Stimulated activated CD8-positive, alpha-beta memory T cell treated with anti-CD3 and anti-CD28 coated beads, Interleukin-12 subunit alpha, Interleukin-12 subunit beta, amount 100 ng/mL, for 1 hour (primary cell): ENCODE measurements at places on chromosomes 13 and 19.
A peak's percentile ranks its signal among the peaks of the same experiment; 100 is the strongest.

- peak; percentile 32 for DNase-seq
Observed at GRCh38 chr19:7349961-7350711, 1.4 kb downstream of the ARHGEF18 start.

GRCh38 chr13:76314495-76314894 is 571.7 kb downstream of the KCTD12 start:
- DNase-seq, result no peak

- no peak for DNase-seq
Observed at GRCh38 chr13:94305463-94305862, 174.0 kb downstream of the DCT start.

DNA sequence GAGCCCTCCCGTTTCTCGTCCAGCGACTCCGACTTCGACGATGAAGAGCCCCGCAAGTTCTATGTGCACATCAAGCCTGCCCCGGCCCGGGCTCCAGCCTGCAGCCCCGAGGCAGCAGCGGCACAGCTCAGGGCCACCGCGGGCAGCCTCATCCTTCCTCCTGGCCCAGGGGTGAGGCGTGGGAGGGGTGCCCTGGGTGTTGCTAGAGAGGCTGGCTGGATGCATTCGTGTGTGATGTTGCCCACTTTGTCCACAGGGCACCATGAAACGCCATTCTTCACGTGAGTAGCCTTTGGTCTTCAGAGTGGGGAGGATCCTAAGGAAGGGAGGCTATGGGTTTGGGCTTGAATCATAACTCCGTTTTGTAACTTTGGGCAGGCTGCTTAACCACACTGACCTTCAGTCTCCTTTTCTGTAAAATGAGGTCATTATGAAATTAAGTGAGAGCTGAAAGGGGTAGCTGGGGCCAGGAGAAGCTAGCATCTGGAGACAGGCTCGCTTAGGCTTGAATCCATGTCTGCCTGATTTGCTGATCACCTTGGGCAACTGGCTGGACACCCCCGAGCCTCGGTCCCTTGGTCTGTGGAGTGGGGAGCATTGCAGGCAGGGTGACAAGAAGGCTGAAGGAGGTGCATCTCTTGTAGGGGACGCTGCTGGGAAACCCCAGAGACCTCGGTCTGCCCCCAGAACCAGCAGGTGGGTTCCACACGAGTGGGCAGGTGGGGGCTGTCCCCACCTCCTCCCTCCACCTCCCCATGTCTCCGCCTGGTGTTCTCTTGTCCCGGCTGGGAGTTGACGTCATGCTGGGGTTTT is 18.7 kb upstream of the B3GNT3 start:
- DNase-seq, result no peak

DNA sequence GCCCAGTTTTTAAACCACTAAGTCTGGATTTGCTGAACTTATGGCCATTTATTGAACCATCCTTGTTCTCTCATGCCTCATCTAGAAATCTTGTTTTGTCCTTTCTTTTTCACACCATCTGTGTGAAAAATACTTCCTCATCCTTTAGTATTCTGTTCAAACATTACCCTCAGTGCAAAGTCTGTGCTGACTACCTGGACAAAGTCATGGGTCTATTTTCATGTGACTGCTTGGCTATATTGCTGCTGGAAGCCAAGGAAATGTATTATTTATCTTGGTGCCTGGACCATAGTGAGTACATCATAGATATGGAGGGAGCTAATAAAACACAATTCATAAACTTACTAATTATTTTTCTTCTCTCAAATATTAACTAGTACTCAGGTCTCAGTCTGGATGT is 312.5 kb downstream of the OXGR1 start:
- DNase-seq, result no peak

GRCh38 chr19:29660835-29661234 is 4.4 kb upstream of the PLEKHF1 start:
- DNase-seq, result no peak

DNA sequence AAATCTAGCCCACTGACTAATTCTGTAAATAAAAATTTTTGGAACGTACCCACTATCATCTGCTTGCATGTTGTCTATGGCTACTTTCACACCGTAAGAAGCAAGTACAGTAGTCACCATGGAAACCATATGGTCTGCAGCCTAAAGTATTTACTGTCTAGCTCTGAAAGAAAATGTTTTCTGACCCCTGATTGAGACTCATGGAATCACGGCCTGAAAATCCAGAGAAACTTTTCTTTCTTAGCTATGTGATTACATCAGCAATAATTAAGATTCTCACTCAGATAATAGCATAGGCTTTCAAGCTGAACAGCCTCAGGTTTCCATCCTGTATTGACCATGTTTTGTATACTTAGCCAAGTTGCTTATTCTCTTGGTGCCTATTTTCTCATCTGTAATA is 264.6 kb downstream of the NHLRC3 start:
- no peak for DNase-seq

DNA sequence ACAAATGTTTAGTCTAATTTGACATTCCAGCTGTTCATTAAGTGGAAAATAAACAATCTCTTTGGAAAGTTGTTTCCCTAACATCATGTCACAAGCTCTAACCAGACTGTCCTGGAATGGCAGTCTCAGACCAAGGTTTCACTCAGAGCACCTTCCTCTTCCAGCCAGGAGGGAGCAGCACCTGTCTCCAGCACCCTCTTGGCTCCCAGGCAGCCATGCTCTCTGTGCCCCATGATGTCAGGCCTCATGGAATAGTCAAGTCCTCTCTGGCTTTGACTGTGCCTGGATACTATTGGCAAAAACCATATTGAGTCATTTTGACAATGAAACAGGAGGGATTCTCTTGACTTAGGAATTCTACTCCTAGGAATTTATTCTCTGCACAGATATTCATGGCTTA is 171.4 kb downstream of the OXGR1 start:
- DNase-seq, result no peak

GRCh38 chr13:108326309-108326708 is 56.8 kb downstream of the TNFSF13B start:
- DNase-seq, result no peak

- no peak for DNase-seq
Observed at GRCh38 chr13:91553584-91553983, 155.2 kb downstream of the GPC5 start.

- DNase-seq, result peak; percentile 85
Observed at GRCh38 chr19:39402346-39403300, 4.0 kb upstream of the ZFP36 start.

DNA sequence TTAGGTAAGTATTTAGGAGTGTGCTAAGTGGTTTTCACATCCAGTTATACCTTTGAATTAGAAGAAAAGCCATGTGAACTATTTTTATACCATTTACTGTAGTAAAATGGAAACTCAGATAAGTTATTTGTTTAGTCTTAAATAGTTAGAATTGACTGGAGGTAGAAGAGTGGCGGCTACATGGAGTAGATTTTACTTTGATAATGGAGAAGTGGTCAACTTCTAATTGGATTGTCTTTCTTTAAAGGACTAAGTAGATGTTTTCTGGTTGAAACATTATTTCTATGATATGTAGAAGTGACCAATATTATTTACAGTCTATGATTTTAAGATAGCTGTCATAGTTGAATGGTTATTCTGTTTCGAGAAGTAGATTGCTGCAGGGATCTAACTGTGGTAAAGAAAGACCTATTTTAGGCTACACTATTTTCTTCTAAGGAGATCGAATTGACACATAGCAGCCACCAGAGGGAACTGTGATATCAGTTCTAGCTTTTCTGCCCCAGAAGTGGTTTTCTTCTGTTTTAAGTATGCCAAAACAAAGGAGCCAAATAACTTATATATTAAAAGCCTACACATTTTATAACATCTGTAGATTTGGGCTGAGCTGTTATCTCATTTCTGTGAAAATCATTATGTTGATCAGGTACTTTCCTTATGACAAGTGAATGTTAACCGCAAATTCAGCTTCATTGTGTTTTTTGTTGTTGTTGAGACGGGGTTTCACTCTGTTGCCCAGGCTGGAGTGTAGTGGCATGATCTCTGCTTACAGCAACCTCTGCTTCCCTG is 26.1 kb downstream of the ZMYM2 start:
- DNase-seq, result no peak

- no peak for DNase-seq
Observed at GRCh38 chr13:25225970-25226369, 53.9 kb upstream of the AMER2 start.

- DNase-seq, result no peak
Observed at GRCh38 chr19:38182536-38183210, 41.3 kb downstream of the DPF1 start.

- no peak for DNase-seq
Observed at GRCh38 chr13:50636007-50636704, 207.3 kb downstream of the DLEU7 start.

DNA sequence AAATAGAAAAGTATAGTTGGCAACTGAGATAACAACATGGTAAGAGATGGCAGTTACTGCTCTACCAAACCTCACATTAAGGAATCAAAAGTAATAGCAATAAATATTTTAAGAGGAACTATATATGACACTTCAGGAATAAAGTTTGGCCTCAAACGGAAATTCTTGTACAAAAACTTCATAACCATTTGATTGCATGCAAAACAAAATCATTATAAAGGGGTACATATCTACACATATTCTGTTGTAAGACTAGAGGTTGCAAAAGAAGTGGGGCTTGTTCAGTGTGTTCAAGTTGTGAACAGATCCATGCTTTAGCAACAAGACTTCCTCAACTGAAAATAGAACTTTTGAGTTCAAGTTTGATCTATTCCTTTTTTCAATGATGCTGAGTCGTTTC is 133.5 kb upstream of the MIR17HG start:
- DNase-seq, result no peak

DNA sequence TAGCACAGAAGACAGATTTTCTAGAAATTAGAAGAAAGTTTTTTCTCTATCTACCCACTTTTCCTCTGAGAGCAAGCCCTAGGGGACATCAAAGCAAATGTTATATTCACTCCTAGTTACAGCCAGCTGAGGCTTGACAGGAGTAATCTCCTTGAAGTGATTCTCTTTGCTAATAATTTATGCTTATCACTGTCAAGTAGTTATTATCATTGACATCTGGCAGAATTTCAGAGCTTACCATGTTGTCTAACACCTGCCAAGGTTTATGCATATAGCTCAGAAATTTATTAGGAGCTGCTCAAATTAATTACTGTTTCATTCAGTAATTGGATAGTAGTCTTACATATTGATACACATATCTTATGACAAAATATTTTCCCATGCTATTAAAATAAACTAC is 465.9 kb upstream of the ATXN8OS start:
- no peak for DNase-seq

DNA sequence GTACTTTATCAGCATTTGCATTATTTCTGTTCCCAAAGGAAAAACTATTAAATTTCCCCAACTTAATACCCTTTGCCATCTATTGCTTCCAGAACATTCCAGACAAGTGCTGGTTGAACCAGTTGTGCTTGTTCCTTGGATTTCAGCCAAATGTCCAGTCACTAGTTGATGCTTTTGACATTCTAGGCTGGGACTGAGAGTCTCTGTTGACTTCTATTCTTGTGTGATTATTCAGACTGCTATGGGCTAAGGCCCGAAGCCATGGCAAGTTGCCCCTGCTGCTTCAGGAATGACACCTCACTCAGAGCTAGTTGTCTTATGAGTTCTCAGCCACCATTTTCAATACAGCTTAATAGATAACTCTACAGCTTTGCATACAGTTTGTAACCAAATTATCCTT is 458.1 kb upstream of the ARGLU1 start:
- DNase-seq, result no peak

GRCh38 chr13:35349052-35349451 is 127.4 kb downstream of the MAB21L1 start:
- DNase-seq, result no peak

GRCh38 chr19:1063030-1063908 is 3.7 kb upstream of the ARHGAP45 start:
- no peak for DNase-seq

DNA sequence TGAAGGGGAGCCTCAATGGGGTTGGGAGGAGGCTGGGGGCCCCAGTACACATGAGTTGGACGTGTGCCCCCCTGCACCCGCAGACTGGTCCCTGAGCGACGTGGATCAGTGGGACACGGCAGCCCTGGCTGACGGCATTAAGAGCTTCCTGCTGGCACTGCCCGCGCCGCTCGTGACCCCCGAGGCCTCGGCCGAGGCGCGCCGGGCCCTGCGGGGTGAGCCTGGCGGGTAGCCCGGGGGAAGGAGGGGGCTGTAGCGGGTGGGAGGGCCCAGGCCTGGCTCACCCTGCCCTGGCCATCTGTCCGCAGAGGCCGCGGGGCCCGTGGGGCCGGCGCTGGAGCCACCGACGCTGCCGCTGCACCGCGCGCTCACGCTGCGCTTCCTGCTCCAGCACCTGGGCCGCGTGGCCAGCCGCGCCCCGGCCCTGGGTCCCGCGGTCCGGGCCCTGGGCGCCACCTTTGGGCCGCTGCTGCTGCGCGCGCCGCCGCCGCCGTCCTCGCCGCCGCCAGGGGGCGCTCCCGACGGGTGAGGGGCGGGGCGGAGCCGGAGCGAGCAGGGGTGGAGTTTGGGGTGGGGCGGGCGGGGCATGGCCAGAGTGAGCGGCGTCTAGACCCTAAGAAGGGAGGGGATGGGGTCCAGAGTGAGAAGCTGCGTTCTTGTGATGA is 8.1 kb downstream of the PIK3R2 start:
- peak; percentile 61 for DNase-seq

DNA sequence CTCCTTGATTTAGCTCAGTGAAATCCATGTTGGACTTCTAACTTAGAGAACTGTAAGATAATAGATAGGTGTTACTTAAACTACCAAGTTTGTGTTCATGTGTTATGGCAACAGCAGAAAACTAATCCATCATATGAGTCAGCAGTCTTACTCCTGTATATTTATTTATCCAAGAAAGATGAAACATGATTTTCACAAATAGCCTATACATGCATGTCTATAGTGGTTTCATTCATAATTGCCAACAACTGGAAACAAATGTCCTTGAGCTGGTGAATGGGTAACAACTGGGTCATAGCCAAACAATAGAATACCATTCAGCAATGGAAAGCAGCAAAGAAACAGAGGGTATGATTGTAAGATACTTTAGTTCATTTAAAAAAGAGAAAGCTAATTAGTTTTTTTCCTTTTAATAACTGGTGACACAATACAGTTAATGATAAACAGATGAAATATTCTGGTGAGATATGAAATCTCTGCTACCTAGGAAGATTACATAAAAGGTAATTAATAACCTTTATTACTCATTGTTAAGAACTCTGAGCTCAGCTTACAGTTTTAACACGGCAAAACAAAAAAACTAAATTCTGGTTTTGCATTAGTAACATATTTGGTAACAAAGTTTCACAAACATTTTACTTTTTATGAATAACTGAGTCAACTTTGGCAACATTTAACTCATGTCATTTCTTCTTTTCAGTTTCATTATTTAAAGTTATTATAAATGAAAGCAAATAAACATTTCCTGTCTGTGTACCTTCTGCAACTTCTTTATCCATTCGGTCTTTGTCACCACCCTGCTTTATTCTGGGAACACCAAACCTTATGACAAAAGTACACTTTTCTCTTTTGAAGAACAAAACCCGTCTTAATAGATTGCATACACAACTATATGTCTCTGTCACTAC is 181.3 kb downstream of the LIG4 start:
- DNase-seq, result no peak

DNA sequence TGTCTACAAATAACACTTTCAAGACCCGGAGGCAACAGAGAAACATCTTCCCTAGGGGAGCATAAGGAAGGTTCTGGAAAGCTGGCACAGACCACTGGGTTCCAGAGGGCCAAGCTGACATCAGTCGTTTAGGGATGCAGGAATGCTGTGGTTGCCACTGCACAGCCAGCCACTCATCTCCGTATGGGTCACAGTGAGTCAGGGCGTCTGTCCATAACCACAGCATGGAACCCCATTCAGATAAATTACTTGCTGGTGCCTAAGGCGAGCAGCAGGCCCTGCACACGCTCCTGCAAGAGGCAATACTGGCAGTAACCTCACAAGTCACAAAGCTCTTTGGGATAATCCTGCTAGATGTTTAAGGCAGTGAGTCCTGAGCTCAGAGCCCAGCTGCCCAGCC is 140.9 kb upstream of the UBL3 start:
- no peak for DNase-seq
